Right lobe of liver (tissue), 6 donors: ENCODE measurements at places on chromosomes 11 and 22.

GRCh38 chr11:58626934-58627483 lies 4.5 kb downstream of the CNTF start:
- no peak for DNase-seq

DNA sequence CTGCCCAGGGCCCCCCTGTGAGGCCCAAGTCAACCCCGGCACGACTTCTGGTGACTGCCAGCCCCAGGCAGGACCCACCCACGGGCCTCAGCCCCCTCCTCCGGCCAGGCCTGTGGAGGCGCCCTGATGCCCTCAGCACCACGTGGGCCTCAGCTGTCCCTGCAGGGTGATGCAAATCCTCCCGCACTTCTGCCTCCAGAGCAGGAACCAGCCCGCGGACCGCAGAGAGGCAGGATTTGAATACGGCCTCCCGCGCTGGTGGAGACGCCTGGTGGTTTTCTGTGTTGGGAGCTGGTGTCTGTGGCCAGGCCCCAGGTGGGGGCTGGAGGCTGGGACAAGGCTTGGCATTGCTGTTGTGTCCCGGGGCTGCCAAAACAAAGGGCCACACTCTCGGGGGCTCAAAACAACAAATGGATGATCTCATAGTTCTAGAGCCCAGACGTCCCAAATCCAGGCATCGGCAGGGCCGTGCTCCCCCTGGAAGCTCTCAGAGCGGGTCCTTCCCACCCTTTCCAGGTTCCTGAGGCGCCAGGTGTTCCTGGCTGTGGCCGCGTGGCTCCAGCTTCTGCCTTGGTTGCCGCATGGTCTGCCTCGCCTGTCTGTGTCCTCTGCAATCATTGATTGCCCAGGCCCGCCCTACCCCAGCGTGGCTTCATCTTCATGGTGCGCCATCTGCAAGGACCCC lies 19.4 kb downstream of the TRPM5 start:
- no peak for DNase-seq

DNA sequence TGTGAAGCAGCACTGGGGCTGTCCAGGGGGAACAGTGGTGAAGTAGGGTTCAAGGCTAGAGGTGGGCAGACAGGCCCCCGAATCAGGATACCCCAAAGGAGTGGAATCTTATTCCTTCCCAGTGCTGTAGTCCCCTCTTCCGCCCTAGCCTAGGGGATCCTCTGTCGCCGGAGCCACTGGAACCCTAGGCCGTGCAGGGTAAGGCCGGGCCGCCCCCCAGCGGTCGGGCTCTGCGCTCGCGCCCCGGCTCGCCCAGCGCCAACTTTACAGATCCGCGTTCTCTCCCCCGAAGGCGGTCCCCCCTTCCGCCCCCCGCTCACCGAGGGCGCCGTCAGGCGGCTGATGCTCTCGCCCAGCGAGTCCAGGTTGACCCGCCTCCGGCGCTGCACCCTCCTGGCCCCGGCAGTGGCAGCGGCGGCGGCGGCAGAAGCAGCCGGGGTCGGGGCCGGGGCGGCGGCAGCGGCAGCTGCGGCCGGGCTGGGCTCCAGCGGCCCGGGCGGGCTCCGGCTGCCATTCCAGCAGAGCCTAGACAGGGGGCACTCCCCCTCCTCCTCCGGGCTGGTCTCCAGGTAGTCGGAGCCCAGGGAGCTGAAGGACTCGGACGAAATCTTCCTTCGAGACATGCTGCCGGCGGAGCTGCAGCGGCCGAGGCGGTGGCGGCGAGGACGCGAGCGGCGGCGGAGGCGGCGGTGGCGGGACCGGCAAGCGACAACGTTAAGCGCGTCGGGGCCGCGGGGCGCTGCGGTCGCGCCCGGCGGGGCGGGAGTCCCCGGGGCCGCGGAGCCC lies 650 bp downstream of the GUCY1A2 start:
- peak; percentile 36 for DNase-seq

DNA sequence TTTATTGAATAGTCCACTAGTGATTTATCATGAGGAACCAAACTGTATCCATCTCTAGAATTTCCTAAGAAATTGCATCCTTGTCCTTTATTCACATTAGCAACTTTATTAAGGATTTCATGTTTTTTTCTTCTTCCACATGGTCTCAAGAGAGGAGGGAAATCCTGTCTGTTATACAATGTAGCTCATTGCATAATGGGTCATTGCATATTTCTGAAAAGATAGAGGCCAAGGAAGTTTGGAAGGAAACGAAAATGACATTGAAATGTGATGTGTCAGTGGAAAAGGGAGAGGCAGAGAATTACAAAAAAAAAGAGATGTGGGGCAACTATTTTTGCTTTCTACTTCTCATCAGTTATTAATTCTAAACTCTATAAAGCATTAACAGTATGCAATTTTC lies 353.1 kb downstream of the METTL15 start:
- no peak for DNase-seq

DNA sequence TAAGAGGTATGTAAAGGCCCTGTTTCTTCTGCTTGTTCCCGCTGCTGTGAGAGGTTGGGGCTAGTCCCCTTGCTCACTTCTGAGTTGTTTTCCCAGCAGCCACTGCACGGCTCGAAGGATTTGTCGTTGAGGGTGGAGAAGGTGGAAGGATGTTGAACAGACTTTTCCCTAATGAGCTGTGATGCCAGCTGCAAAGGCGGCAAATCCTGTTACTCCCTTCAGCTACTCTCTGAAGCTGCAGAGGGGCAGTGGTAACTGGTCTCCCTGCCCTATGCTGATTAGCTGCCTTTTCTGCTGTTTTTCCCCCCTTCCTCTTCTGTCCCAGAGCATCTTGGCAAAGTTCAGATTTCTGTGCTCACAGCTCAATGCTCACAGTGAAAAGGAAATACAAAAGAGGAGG lies 90.4 kb upstream of the SLC25A18 start:
- no peak for DNase-seq

GRCh38 chr11:58927393-58928106 lies 11.7 kb upstream of the GLYATL1 start:
- DNase-seq = peak; percentile 98

- DNase-seq = no peak
Observed at GRCh38 chr11:41978945-41979344, 519.5 kb upstream of the LRRC4C start.

- DNase-seq = no peak
Observed at GRCh38 chr11:10107497-10107896, 186.5 kb downstream of the SBF2 start.
